Type B pancreatic cell (in vitro differentiated cells): ENCODE measurements at places on chromosomes 2 and 18.
A peak's percentile ranks its signal among the peaks of the same experiment; 100 is the strongest.

- DNase-seq = no peak
These were observed at the start of gene SLC9A4 for GRCh38 chr2:102473020-102473419. Gene SLC9A4 (plus strand): TSS chr2:102473226. CDS start chr2:102473760, 534 bp downstream.

- no peak for DNase-seq
These were observed 98.3 kb downstream of the DTNA start for GRCh38 chr18:34808389-34808788.

DNA sequence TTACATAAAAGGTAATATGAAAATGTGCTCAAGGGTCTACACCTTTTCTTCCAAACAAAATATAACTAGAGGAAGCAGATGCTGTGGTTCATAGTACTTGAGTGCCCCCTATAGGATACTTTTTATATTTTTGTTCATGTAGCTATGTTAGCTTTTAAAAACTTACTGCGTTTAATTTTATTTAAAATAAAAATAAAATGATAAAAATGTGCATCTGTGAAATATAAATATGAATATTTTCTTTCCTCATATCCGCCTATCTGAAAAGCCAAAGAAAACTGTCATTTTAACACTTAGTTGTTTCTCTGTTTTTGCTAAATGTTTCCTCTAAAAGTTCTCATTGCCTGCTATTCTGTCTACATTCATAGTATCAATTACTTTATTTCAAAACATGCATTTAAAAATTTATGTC lies 9.6 kb upstream of the LRP1B start:
- no peak for DNase-seq

DNA sequence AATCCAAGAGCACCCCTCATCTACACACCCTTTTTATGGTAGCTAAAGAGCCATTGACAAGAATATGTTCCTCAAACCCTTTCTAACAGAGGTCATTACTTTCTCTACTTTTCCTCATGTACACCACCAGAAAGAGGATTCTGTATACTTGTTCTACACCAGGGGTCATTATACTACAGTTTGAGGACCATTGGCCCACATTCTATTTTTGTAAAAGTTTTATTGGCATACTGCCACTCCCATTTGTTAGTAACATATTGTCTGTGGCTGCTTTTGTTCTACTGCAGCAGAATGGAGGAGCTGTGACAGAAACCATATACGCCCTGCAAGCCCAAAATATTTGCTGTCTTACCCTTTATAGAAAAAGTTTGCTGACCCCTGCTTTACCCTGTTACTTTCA lies 14.3 kb downstream of the HTR2B start:
- DNase-seq = no peak

- no peak for DNase-seq
These were observed 604.8 kb downstream of the CPS1 start for GRCh38 chr2:211161236-211161635.

DNA sequence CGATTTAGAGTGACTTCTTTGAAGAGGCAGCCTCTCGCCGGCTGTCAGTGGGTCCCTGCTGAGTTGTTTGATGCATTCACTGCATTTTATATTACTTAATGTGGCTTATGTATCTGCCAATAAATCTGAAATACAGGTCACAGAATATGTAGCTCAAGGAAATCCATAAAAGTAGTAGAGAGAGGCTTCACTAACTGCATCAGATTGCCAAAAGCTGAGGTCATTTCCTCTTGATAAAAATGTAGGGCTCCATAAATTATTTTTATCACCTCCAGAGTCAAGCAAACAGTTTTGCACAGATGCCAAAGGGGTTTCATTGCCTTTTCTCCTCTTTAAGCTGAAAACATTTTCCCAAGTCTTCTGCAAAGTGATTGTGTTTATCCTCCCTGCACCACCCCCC lies 36.5 kb upstream of the CCDC93 start:
- DNase-seq = no peak

DNA sequence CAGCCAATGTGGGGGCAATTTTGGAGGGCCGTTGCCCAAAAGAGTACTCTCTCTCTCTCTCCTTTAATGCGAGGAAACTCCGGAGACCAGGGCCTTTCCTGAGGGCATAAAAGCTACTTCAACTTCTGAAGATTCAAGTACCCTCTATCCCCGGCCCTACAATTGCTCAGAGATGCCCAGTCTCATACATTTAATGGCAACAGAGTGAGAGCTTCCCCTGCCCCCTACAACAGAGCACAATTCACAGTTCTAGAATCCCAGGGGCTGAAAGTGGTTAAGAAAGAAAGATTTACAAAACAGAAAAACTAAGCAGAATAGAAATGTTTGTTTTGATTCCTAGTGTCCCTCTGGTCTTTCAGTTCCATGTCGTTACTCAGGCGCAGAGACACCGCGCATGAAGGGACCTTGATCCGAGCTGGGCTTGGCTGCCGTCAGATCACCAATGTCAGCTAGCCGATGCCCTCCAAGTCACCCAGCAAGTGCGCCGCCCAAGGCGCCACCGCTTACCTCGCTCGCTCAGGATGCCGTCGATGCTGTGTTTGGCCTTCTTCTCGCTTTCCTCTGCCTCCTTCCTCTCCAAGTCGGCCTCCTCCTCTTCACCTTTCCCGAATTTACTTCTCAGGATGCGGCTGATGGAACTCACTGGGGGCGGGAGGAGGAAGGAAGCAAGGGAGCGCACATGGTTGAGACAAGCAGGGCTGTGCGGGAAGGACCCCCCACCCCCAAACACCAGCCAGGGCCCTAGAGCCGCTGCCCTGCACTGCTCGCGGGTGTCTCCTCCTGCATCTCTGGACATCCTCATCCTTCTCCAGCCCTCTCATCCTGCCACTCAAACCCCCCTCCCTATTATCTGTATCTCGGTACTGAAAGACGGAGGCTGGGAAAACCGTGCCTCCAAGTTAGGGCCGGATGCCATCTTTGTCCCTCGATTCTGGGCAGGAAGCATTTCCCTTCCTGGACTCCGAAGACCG lies 4.9 kb downstream of the PAX3 start:
- no peak for DNase-seq

DNA sequence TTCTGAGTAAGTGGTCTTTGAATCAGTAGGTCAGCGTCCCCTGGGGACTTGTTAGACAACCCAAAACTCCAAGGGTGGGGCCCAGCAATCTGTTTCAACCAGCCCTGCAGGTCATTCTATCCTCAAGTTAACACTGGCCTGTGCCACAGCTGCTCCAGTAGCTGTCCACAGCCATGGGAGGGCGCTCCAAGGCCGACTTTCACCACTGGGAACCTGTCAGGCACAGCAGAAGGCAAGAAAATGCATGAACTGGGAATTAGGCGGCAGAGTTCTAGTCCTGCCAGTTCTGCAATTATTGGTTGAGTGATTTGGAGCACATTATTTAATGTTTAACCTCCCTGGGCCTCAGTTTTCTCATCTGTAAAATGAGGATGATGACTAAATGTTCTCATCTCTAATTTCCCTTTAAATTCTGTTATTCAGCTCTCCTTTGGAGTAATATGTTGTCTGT lies 17.4 kb upstream of the MRPL33 start:
- peak; percentile 79 for DNase-seq

GRCh38 chr18:61322265-61322873 lies 10.9 kb upstream of the CDH20 start:
- DNase-seq = peak; percentile 78

- DNase-seq = no peak
These were observed 64.4 kb downstream of the KLHL29 start for GRCh38 chr2:23449413-23449812.

GRCh38 chr2:18837240-18837639 lies 247.9 kb upstream of the NT5C1B start:
- DNase-seq = no peak

- DNase-seq = no peak
These were observed 114.0 kb downstream of the PIK3C3 start for GRCh38 chr18:42069036-42069435.

- no peak for DNase-seq
These were observed 75.0 kb downstream of the SLC66A2 start for GRCh38 chr18:79876497-79876896.

DNA sequence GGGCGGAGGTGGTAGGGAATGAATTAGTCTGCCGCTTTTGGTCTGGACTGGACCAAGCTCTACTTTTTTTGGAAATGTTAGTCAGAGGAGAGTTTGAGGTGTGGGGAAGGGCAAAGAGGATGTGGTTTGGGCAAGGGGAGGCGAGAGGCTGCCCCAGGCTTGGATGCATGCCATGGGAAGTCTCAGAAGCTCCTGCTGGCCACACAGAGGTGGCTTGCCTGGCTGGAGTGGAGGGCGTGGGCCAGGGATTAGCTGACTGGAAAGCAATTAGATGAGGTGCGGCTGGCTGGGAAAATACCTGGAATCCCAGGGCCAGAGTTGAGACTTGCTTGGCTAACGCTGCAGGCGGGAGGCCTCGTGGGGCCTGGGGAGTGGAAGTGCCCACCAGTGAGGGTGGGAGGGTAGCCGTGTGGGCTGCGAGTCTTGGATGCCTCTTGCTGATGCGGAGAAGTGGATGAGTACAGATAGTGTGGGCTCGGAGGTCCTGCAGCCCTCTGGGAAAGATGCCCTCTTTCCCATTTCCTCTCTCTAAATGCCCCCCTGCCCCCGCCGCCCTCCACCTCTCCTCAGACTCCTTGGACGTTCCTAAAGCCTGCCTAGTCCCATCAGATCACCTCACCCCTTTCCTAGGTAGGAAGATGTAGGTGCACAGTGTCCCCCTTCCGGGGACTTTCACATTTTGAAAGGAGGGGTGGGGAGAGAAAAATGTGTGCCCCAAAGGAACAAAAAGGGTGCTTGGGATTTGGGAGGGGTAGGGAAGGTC lies 117.6 kb downstream of the SMAD7 start:
- peak; percentile 64 for DNase-seq

DNA sequence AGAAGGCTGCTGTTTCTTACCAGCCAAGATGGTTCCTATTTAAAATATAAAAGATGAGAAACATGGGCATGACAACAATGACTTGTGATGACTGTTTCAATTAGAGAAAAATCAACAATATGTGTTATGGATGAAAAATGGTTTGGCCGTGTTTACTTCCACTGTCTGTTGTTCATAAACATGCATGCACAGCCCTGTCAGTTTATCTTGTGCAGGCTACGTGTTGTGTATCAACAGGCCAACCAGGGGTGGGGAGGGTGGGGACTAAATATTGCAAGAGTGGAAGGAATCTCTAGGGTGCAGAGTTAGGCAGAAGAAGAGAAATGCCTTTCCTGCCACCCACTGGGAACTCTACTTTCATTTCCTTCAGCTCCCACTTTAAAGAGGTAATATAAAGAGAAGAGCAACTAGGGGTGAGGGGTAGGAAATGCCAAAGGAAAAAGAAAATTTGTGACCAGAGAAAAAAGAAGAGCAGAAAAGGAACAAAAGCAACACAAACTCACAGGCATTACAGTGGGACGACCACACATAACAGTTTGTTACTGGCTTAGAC lies 116.8 kb upstream of the MEIS1 start:
- DNase-seq = no peak

DNA sequence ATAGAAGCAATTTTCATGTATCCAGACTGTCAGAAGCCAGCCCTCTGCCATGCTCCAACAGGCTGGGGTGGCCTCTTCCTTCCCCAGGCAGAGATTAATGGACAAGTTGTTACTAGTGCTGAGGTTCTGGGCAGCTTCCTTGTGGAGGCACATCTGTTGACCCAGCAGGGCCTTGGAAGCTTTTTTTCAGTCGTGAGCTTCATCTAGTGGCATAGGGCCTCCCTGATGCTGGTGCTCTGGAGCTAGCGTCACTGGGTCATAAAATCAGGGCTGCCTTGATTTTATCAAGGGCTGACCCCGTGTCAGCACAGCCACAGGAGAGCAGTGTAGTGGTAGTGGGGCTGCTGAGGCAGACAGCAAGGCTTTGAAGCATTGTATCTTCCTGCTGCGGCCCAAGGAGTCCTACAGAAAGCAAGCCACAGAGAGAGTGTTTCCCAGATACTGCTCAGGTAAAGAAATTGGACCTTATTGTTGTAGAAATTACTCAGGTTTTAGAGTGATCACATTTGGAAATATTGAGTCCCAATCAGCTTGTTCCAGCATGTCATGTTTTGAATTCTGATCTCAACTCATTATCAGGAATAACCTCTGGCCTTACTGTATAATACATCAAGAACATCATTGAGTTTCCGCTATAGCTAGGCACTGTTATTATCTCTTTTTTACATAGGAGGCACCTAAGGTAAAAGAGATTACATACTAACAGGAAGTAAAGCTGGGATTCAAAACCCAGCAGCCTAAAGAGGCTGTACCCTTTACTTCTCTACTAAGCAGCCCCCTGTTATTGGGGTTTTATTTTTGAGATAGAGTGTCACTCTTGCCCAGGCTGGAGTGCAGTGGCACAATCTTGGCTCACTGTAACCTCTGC lies 92.3 kb upstream of the ALPP start:
- no peak for DNase-seq

DNA sequence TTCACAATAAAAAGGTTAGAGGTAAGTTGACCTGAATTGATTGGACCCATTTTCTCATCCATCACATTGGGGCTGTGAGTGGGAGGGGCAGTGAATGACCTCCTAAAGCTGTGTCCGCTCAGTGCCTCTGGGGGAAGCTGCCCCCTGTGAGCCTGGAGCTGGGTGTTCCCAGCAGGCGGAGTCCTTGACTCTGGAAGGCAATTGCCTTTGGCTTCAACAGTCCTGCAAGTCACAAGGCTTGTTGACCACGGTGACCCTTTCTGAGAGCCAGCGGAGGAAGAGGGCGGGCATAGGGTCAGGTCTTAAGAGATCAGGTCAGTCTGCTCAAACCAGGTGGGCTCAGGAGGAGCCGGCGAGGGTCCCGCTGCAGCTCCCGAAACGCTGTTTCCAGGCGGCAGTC lies 1.1 kb upstream of the CIDEA start:
- DNase-seq = no peak

- no peak for DNase-seq
These were observed 18.7 kb upstream of the LYPD6B start for GRCh38 chr2:149019768-149020167.

DNA sequence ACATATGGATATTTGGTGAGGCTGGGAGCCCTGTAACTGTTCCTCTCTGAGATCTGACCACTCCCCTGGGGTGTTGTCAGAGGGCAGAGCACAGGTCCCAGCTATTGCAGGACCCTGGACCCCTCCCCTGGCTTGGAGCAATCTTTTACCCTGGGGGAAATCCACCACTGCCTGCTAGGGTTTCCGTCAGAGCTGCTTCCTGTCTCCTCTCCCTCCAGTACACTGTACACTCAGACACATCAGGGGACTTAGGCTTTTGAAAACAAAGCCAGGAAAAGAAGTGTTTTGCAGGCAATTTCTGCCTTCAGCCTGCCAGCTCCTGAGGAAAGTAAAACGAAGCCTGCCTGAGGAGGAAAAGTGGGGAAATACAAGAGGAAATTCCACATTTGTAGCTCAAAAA lies 13.2 kb upstream of the CEP68 start:
- no peak for DNase-seq

DNA sequence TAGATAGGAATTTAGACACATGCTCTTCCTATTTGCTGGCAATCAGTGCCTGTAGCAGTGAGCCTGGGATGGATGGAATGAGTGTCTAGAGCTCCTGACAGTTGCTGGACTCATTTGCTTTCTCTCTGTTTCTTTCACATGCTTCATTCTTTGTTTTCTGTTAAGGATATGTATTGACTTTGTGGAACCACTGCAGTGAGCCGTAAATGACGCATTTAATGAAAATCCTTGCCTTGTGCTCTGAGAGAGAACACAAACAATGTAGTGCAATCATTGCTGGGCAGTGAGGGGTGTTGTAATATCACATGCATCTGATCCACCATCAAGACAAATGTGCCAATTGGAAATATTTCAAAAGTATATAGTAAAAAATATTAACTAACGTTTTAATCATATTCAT lies 25.2 kb upstream of the CDH20 start:
- DNase-seq = no peak
